Left ventricle myocardium superior (tissue), 1 donor: ENCODE measurements at places on chromosomes 1 and 21. TPM values are rescaled to one million over a fixed set of nuclear protein-coding genes. Genes with fewer than 3 reads are reported as not detected.

GRCh38 chr1:205962821-205963221 lies 19.6 kb upstream of the SLC26A9 start:
- no peak for DNase-seq

MARK1 gene
- 16.6 TPM for total RNA-seq

CLCA4 gene
- total RNA-seq, result not detected

DNA sequence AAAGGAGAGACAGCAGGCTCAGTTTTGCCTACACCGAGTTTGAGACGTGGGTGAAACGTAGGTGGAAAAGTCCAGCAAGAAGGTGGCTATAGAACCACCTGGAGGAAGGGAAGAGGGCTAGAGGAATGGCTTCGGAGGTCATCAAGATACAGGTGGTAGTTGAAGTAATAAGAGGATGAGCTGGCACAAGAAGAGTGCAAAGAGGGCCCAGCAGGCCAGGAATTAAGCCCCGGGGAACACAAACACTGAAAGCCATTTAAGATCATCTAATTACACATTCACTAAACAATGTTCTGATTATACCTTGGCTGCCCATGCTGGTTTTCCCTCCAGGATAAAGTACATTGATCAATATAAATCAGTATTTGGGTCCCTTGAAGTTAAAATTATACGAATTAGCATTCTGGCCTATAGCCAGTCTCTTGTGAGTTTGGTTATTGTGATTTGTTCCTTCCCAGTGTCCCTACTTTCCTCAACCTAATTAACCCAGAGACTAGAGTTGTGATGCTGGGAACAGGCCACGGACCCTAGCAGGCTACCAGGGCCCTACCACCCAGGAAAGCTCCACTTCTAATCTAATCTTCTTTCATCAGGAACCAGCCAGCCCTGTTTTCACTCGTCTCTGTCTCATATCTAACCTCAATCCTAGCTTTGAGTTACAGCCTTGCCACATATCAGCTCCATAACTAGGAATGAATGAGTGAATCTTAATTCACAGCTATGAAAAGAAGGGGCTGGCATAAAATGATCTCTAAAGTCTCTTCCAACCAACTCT lies 26.4 kb upstream of the PPP1R15B start:
- no peak for DNase-seq

- DNase-seq, result no peak
Observed at GRCh38 chr1:85065550-85065949, 17.2 kb upstream of the MCOLN3 start.

DNA sequence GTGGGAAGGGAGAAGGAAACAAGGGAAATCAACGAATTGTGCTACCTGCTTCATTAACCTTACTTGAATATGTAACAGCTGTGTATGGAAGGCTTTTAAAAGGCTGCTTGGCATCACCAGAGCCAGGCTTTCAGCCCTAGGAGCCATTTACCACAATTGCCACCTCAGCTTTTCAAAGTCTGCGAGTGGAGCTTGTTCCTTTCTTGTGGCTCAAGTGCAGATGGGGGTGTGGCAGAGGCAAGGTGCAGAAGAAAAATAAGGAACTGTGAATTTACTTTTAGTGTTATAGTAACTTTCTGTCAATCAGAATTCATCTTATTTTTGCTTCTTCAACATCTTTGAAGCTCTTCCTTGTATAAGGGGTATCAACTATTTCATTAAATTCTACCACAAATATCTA lies 17.6 kb downstream of the CLCA2 start:
- no peak for DNase-seq

- DNase-seq, result no peak
Observed at GRCh38 chr1:240737766-240738265, 125.9 kb upstream of the GREM2 start.

DNA sequence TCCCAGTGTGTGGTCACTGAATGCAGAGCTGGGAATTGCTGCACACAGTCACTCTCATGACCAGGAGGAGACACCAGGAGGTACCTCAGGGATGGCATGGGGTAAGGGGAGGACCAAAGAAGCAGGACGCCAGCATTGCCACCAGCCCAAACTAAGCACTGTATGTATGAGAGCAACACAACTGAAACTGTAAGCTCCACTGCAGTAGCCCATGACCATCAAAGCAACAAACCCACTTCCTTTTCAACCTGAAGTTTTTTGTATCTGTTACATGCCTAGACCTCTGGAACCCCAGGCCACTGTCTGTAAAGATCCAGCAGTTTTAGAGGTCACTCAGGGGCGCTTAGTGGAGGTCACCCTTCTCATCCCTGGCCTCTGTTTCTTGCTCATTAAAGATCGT lies 164.3 kb downstream of the SETD4 start:
- no peak for DNase-seq

- peak; percentile 50 for DNase-seq
Observed at GRCh38 chr1:168112673-168113305, 23.9 kb downstream of the GPR161 start.

GNG12 gene
- 34.1 TPM for total RNA-seq

PRR9 gene
- not detected for total RNA-seq

- DNase-seq, result no peak
Observed at GRCh38 chr1:96016219-96016618, 705.4 kb upstream of the PTBP2 start.

- no peak for DNase-seq
Observed at GRCh38 chr1:46492871-46493270, 3.2 kb downstream of the DMBX1 start.

DNA sequence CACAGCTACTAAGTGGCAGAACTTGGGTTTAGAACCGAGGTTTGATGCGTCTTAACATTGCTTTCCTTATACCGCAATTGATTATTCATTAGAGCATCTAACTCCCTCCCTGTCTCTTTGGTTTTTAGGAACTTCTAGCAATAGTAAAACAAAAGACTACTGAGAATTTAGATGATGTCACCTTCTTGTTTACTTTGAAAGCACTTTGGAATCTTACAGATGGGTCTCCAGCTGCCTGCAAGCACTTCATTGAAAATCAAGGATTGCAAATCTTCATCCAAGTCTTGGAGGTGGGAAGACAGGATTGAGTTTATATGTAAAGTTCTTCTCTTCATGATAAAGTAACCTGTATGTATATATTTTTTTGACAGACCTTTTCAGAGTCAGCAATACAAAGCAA lies 35.0 kb downstream of the ZYG11A start:
- no peak for DNase-seq

CNR2 gene
- total RNA-seq, result not detected

HUNK gene
- 0.40 TPM for total RNA-seq

LCE2A gene
- total RNA-seq, result not detected

DNA sequence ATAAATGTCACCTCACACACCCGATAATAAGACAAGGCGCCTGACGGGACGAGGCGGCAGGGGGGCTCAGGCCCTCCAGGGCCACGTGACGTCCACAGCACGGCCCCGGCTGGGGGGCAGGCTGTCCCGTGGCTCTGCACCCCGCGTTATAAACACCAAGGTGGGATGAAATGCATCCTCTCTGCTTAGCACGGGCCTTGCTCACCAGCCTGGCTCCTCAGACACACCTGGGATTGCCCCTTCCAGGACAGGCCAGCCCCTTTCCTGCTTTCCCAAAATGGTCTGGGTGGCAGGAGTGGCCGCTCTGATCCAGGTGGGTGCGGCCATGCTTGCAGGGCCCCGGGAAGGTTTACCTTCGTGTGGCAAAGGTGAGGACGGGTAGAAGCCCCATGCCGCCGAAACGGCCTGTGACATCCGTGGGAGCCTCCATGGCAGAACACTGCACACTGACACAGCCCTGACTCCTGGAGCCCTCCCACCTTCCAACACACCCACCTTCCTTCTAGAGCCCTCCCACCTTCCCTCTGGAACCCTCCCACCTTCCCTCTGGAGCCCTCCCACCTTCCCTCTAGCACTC lies 35.9 kb downstream of the SLC19A1 start:
- peak; percentile 7 for DNase-seq

VTCN1 gene
- not detected for total RNA-seq

DNA sequence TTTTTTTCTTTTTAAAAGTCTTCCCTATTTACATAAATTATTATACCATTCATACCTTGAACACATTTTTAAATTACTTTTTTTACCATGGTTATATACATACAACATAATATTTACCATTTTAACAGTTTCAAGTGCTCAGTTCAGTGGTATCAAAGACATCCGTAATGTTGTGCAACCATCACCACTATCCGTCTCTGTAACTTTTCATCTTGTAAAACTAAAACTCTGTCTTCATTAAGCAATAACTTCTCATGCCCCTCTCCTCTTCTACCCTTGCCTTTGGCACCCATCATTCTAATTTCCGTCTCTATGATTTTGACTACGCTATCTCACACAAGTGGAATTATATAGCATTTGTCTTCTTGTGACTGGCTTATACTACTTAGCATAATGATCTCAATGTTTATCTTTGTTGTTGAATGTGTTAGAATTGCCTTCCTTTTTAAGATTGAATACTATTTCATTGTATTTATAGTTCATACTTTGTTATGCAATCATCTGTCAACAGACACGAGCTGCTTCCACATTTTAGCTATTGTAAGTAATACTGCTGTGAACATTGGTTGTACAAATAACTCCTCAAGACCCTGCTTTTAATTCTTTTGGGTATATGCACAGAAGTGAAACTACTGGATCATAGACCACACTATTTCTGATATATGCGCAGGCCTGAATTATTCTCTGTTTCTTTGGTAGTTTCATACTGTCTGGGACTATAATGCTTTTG lies 689.5 kb upstream of the NCAM2 start:
- no peak for DNase-seq

GRCh38 chr21:18204931-18205330 lies 39.7 kb upstream of the CHODL start:
- DNase-seq, result no peak

DNA sequence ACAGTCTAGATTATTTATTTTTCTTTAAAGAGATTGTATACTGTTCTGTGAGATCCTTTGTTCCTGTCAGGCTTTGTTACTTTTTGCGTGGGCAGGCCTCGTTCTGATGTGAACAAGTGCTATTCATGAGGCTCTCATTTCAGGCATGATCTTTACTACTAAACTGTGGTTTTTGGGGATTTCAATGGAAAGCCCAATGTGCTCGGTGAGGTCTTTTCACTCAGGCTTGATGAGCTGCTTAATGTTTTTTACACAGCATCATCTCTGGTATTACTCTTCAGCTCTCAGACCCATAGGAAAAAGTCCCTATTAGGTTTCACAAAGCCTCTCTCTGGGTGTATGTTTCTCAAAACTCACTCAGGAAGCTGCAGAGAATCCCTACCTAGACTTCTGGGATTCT lies 419.4 kb downstream of the GPATCH2 start:
- no peak for DNase-seq

GRCh38 chr1:169427081-169427641 lies at the start of gene CCDC181:
TSS of gene CCDC181 (minus strand) at chr1:169427474. CDS start at chr1:169424927, 2,547 bp downstream.
- peak; percentile 70 for DNase-seq

VWA1 gene
- 13.5 TPM for total RNA-seq

DNA sequence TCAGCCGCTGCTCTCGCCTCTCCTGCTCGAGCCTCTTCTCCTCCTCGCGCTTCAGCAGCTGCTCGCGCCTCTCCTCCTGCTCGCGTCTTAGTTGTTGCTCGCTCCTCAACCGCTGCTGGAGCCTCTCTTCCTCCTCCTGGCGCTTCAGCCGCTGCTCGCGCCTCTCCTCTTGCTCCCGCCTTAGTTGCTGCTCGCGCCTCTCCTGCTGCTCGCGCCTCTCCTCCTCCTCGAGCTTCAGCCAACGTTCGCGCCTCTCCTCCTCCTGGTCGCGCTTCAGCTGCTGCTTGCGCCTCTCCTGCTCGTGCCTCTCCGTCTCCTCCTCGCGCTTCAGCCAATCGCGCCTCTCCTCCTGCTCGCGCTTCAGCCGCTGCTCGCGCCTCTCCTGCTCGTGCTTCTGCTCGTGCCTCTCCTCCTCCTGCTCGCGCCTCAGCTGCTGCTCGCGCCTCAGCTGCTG lies 3.7 kb downstream of the TCHH start:
- peak; percentile 23 for DNase-seq

NECTIN4 gene
- not detected for total RNA-seq

GRCh38 chr1:212166244-212166643 lies 119.0 kb upstream of the PPP2R5A start:
- DNase-seq, result no peak
